ENCODE measurements at places on chromosomes 3 and 15. TPM values are rescaled to one million over a fixed set of nuclear protein-coding genes. Genes with fewer than 3 reads are reported as not detected.

Gene RYR3
- 4.8 TPM for total RNA-seq

Gene UQCC5
- total RNA-seq: 13.3 TPM

Gene SOX14
- total RNA-seq: 19.7 TPM

Gene SLC2A2
- total RNA-seq: not detected

Gene PGBD4
- 1.2 TPM for total RNA-seq

Gene PTX3
- total RNA-seq: 0.13 TPM

Gene GATA2
- 37.9 TPM for total RNA-seq

Gene SUCNR1
- total RNA-seq: 0.05 TPM

Gene FOXL2
- total RNA-seq: 6.8 TPM

DNA sequence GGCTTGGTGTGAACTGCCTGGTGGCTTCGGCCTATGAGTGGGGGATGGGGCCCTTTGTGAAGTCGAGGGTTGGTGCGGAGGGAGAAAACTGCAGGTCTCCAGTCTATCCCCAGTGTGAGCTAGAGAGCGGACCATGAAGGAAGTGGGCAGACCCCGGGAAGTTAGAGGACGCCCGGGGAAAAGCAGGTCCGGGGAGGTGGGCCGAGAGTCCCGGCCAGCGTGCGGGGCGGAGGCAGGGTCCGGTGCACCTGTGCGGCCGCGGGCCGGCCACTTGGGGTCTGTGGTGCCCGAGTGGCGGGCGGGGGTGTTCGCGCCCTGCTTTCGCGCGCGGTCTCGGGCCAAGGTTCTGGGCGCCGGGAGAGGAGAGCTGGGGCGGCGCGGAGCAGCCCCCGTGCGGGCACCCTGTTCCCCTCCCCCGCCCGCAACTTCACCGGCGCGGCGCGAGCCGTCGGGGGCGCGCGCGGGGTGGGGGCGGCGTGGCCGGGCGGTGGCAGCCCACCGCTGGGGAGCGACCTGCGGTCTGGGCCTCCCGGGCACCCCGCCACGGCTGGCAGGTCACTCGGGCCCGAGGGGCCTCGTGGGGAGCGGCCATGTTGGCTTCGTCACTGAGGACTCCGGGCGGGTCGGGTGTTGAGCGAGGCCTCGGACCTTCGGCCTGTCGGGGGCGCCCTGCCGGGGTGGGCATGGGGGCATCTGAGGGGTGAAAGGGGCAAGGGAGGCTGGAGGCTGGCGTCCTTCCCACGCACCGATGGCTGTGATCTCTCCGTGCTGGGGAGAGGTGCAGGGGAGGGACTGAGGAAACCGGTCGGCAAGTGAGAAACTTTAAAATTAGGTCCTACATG, 4.8 kb downstream of the UBE2E1 start:
- DNase-seq: peak; percentile 55
- H3K36me3 ChIP-seq: peaks cover 15% of the 10 kb centered on the region
- peak overlapping the region; percentile 98 for H3K27ac ChIP-seq

DNA sequence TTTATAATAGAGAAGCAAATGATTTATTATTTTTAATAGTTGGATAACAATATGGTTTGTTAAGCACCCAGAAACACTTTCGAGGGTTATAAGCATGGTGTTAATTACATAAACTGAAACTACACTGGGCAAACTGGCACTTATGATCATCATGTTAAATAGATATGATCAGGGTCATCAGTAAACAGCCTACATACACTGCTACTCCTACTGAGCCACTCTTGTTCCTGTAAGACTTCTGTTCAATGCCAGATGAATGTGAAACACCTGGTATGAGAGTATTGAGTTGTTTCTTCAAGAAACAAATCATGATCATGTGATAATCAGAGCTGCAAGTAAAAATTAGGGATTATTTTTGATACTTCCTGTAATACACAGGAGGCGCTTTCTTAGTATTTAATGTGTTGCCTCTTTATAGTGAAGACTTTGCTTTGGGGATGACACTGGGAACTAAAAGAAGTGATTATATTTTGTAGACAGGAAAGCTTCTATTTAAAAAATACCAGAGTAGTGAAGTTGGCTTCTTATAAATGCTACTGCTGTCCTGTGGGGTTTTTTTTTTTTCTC, 32.3 kb upstream of the UTS2B start:
- H3K27ac ChIP-seq: no peak overlapping the region
- H3K27me3 ChIP-seq: no peaks in the 10 kb centered on the region
- H3K4me1 ChIP-seq: peaks cover 24% of the 10 kb centered on the region

- H3K27me3 ChIP-seq: peaks cover 19% of the 10 kb centered on the region
- peak; percentile 67 for DNase-seq
- H3K27ac ChIP-seq: peak within 1 kb of the TSS; percentile 91
- peaks cover 50% of the 10 kb centered on the region for H3K4me1 ChIP-seq
These were observed at the start of gene CORO2B for GRCh38 chr15:68578980-68579935. Gene CORO2B (plus strand): TSS chr15:68578993. CDS start chr15:68579263, 270 bp downstream.

GRCh38 chr3:2920103-2920502, 190.1 kb downstream of the IL5RA start:
- no peaks in the 10 kb centered on the region for H3K4me1 ChIP-seq
- H3K4me3 ChIP-seq: no peak overlapping the region
- peaks cover 3% of the 10 kb centered on the region for H3K36me3 ChIP-seq
- H3K27ac ChIP-seq: no peak overlapping the region
- H3K27me3 ChIP-seq: peaks cover 1% of the 10 kb centered on the region
- no peak for DNase-seq

DNA sequence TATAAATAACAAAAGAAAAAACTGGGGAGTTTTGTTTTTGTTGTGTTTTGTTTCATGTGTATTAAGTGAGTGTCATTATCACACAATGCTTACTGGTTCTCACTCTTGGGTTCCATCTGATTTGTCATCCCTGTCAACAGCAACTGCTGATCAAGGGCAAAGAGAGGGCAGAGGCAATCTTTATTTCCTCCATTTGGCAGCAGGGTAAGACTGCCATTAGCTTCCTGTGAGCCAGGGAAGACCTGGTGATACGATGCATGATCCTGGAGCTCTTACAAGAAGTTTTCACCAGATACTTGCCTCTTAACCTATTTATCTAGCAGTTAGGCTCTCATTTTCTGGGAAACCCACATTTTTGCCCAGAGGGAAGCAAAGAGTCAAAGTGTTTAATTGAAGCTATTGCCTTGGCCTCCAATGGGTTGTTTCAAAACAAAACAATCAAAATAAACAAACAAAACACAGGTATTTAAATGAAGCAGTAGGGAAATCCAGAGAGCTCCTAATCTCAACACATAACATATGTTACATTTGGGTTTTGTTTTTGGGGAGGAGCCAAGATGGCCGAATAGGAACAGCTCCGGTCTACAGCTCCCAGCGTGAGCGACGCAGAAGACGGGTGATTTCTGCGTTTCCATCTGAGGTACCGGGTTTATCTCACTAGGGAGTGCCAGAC, 529.8 kb downstream of the MAGI1 start:
- no peaks in the 10 kb centered on the region for H3K36me3 ChIP-seq
- peak overlapping the region; percentile 52 for H3K27ac ChIP-seq
- H3K27me3 ChIP-seq: no peaks in the 10 kb centered on the region
- H3K4me3 ChIP-seq: peak overlapping the region; percentile 71
- peaks cover 3% of the 10 kb centered on the region for H3K4me1 ChIP-seq
- DNase-seq: no peak

DNA sequence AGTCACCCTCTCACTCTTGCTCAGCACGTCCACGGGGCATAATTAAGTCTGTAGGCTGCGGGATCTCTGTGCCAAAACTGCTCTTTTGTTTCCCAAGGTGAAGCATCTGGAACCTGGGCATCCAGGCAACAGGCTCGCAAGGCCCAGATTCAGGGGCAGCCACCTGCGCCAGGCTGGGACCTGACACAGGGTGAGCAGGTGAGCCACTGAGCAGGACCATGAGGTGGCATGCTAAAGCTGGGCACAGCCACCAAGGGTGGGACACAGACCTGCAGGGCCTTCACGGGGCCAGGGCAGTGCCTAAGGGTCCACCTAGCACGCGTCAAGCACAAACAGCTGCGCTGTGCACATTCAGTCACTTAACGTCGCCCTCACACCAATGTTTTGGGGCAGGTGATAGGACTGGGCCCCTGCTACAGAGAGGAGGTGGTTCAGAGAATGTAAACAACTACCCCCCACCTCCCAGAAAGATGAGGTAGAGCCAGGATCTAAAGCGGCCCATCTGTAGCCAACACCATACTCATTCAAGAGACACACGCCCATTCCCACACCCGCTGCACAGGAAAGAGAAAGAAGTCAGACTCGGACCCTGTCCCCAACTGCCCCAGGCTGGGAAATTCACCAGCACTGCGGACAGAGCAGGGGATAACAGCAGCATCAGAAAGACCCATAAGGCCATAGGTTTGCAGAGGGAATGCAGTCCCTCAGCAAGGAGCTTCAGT, 16.3 kb downstream of the XXYLT1 start:
- H3K27ac ChIP-seq: no peak overlapping the region
- no peak for DNase-seq
- peaks cover 48% of the 10 kb centered on the region for H3K4me1 ChIP-seq
- H3K36me3 ChIP-seq: no peaks in the 10 kb centered on the region
- no peak overlapping the region for H3K4me3 ChIP-seq

- peaks cover 6% of the 10 kb centered on the region for H3K27me3 ChIP-seq
- DNase-seq: no peak
- no peak overlapping the region for H3K4me3 ChIP-seq
- peaks cover 4% of the 10 kb centered on the region for H3K4me1 ChIP-seq
- no peaks in the 10 kb centered on the region for H3K36me3 ChIP-seq
- no peak overlapping the region for H3K27ac ChIP-seq
These were observed 25.8 kb upstream of the PRTG start for GRCh38 chr15:55768670-55769185.

- no peak overlapping the region for H3K27ac ChIP-seq
- no peak for DNase-seq
- H3K27me3 ChIP-seq: peaks cover 2% of the 10 kb centered on the region
- H3K4me3 ChIP-seq: no peak overlapping the region
- H3K36me3 ChIP-seq: no peaks in the 10 kb centered on the region
These were observed 634.1 kb upstream of the TBL1XR1 start for GRCh38 chr3:177831361-177831760.

GRCh38 chr3:58485801-58486435, 6.0 kb upstream of the KCTD6 start:
- H3K4me3 ChIP-seq: no peak overlapping the region
- H3K27me3 ChIP-seq: peaks cover 6% of the 10 kb centered on the region
- peaks cover 11% of the 10 kb centered on the region for H3K4me1 ChIP-seq
- H3K36me3 ChIP-seq: peaks cover 4% of the 10 kb centered on the region
- no peak overlapping the region for H3K27ac ChIP-seq
- no peak for DNase-seq

DNA sequence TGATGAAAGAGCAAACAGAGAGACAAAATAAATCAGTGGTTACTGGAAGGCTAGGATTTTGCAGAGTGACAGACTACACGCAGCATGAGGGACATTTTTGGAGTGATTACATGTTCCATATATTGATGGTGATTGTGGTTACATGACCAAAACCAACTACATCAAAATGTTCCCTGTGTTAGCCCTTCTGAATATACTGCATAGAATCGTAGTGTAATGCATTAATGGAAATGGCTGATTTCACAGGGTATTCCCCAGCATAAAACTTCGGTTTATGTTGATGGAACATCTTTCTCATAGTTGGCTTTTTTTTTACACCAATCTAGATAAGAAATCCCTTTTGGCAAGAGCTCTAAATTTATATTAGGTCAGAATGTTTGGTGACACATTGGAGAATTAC, 191.3 kb upstream of the CMC1 start:
- no peaks in the 10 kb centered on the region for H3K4me1 ChIP-seq
- H3K27ac ChIP-seq: no peak overlapping the region
- H3K36me3 ChIP-seq: no peaks in the 10 kb centered on the region
- no peak overlapping the region for H3K4me3 ChIP-seq

- H3K4me1 ChIP-seq: no peaks in the 10 kb centered on the region
- DNase-seq: no peak
- H3K27ac ChIP-seq: no peak overlapping the region
- H3K4me3 ChIP-seq: no peak overlapping the region
- H3K27me3 ChIP-seq: no peaks in the 10 kb centered on the region
- H3K36me3 ChIP-seq: no peaks in the 10 kb centered on the region
These were observed 28.5 kb upstream of the KCNMB2 start for GRCh38 chr3:178507507-178508442.

DNA sequence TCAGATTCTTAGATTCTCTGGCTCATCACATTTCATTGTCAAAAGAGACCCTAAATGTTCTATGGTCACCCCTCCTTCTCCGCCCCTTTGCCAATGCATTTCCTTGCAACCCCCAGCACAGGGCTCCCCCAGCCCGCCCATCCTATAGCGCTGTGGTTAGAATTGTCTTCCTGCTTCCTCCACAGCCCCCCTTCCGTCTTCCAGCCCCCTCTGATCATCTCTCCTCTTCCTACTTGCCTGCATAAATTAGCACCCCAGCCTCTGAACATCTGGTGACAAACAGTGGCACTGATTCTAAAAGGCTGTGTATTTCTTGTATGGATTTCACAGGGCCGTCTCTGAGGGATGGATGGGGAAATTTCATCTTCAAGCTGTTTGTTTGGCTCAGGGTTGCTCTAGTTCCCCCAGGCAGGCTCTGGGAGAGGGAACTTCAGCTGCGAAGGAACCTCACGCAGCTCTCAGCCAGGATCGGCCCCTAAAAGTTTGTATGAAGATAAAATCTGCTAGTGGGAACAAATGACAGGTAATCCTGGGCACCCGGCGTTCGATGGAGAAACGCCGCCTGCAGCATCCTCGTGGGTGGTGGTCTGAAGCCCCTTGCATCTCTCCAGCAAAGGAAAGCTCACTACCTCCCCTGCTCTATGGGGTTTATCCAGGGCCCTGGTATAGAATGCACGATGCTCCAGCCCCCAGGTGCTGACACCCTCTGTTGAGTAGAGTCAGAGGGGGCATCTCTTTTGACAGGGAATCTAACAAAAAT, 83.0 kb downstream of the WNT7A start:
- no peak overlapping the region for H3K27ac ChIP-seq
- H3K36me3 ChIP-seq: no peaks in the 10 kb centered on the region
- DNase-seq: no peak
- H3K4me1 ChIP-seq: peaks cover 14% of the 10 kb centered on the region

GRCh38 chr3:14480207-14481017, 59.7 kb downstream of the GRIP2 start:
- H3K4me1 ChIP-seq: peaks cover 40% of the 10 kb centered on the region
- no peak overlapping the region for H3K4me3 ChIP-seq
- no peak overlapping the region for H3K27ac ChIP-seq
- no peak for DNase-seq
